ENCODE measurements at places on chromosomes 4 and X.

GRCh38 chr4:114263233-114263632, 283.8 kb upstream of the ARSJ start:
- no peak for DNase-seq

- no peak for DNase-seq
Measured at GRCh38 chr4:138967313-138967712, 48.3 kb upstream of the NOCT start.

- no peak for DNase-seq
Measured at GRCh38 chr4:41095973-41096372, 118.4 kb downstream of the APBB2 start.

GRCh38 chr4:82797405-82798111, 1.0 kb downstream of the SCD5 start:
- DNase-seq: no peak

DNA sequence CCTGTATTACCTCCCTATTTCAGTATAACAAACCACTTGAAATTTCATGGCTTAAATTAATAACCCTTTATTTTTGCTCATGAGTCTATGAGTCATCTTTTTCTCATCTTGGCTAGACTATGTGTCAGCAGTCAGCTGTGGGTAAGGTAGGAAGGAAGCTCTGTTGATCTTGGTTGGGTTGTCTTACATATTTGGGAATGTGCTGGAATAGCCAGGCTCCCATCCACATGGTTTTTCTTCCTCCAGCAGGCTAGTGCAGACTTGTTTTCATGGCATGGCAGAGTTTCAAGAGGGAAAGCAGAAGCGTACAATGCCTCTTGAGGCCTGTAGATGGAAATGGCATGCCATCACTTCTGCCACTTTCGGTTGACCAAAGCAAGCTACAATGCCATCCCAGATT, 89.7 kb downstream of the LINC00632 start:
- DNase-seq: no peak

DNA sequence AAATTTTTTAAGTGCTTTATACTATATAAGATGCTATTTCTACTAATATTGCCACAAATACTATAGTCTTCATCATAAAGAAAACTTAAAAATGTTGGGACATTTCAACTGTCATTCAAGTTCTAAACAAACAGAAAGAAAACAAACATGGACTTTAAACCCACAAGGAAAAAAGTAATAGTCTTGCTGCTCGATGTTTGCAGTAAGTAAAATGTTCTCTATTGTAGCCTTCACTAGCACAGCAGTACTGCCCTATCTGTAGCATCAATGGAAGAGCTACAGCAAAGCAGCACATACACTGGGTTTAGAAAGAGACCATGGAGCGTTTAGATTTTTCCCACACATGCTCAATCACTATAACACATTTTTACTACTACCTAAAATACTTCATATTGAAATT, 146.8 kb downstream of the KLHL13 start:
- no peak for DNase-seq

- no peak for DNase-seq
Measured at GRCh38 chr4:174138616-174139015, 144.9 kb downstream of the FBXO8 start.

- DNase-seq: no peak
Measured at GRCh38 chr4:3235030-3235345, 14.0 kb upstream of the MSANTD1 start.

DNA sequence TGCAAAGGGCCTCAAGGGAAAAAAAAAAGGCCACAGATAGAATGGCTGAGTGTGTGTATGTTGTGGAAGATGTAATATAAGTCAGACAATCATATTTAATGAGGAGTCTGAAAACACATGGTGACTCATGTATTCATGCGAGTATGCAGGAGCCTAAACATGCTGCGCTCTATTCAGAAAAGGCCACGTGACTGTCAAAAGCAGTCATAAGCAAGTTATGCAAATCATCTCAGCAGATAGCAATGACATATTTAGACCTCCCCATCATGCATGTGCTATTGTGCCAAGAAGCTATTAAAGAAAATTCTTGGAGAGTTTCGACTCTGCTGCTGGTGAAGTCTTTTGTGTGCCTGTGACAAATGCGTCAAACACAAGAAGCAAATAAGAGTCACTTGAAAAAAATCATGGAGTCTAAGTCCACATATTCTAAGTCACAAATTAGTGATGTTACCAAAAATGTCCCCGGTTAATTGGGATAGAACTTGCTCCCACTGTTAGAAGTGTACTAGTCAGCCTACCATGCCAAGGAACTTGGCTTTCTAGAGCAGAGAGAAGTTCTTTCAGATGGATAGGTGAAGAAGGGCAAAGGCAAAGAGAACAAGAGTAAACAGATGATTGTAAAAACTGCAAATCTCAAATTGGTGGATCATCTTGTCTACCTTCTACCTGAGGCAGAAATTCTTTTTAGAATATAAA, 5.0 kb downstream of the LNX1 start:
- DNase-seq: no peak

- DNase-seq: no peak
Measured at GRCh38 chrX:72128881-72129280, 2.8 kb downstream of the RTL5 start.

DNA sequence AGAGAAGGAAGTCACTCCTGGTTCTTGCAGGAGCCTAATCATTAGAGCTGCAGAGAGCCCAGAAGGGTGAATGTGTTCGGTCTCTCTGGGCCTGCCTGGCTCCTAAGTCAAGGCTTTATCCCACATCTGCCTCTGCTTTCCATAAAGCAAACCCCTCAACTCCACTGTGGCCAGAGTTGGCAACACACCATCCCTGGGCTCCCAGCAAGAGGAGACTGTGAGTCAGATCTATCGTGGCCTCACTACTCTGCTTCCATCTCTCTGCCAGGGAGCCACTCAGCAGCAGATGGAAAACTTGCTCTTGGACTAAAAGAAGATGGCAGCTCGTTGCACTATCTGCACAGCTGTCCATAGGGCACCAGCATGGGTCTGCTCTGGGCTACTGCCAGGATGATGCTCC, 348.2 kb downstream of the FBXW7 start:
- no peak for DNase-seq

GRCh38 chrX:25166145-25166544, 150.4 kb upstream of the ARX start:
- DNase-seq: no peak

GRCh38 chrX:48938721-48939425, 18.5 kb downstream of the OTUD5 start:
- DNase-seq: no peak

DNA sequence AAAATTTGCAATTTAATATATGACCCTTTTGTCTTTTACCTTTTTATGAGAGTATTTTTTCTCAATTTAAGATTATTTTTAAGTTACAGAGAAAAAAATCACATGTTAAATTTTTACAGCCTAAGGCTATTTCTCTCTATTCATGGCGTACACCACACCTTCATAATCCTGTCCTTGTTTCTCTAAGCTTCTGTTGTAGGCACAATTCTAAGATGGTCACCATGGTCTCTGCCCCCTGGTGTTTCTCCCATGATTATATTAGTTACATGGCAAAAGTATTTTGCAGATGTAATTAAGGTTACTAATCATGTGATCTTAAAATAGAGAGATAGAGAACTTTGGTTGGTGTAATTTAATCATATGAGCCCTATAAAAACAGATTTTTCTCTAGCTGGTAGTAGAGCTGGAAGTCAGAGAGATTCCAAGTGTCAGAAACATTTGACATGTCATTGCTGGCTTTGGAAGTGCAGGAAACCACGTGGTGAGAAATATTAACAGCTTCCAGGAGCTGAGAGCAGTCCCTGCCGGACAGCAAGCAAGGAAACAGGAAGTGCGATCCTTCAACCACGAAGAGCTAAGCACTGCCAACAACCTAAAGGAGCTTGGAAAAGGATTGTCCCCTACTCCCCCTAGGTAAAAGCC, 89.8 kb downstream of the EIF4E start:
- no peak for DNase-seq

DNA sequence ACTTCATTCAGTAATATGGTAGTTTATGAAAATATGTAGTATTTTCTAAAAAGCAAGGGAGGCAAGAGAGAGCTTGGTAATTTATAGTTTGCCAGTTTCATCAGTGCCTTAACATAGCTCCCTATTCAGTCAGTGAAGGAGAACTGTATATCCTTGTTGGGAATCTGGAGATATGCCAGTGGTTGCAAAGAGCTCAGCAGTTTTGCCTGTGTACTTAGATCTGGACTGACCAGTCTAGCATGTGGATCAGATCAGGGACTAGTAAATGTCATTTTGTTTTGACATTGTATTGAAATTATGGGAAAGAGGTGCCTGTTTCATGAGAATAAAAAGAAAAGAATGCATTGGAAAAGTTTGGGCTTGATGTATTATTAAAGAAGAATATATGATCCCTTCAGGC, 88.6 kb downstream of the ZIC3 start:
- no peak for DNase-seq

DNA sequence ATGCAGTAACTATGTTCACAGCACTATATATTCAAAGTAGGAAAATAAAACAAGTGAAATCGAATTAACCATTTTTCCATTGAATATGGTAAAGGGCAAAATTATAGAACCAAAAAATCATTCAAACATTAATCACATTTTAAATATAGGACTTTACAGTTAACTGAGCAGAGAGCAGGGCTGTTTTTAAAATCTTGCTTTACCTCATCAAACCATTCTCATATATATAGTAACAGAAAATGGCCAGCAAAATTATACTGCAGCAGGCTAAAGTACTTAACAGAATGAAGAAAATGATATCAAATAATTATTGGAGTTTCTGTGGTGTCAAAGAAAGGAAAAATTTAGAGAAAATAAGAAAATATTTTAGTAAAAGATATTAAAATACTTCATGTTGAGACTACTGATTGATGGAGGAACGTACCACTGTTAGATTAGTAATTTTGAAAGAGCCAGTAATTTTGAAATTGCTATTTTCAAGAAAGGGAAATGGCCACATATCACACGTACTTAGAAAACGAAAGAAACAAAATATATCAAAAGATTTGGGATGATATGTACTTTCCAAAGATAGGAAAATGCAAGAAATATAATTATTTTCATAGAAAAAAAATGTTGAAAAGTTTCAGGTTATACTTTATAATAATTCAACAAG, 813.7 kb downstream of the DMD start:
- DNase-seq: no peak

- DNase-seq: no peak
Measured at GRCh38 chr4:53378171-53378482, 686 bp downstream of the FIP1L1 start.

- no peak for DNase-seq
Measured at GRCh38 chrX:8845060-8845459, 43.9 kb upstream of the FAM9A start.

DNA sequence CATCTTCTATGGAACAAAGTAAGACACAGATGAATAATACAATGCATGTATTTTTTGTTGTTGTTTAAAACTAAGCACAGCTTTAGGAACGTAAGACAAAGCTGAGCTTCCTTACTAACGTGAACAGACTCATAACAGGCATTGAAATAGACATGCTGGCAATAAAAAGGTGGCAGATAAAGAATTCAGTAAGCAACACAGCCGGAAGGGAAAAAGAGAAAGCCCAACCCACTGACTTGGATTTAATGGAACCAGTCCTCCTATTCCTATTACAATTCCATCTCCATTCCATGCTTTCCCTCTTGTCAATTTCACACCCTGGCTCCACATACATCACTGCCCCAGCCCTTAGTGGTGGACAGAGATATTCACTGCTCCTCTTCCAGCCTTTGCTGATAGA, 182.1 kb downstream of the NSUN7 start:
- no peak for DNase-seq

DNA sequence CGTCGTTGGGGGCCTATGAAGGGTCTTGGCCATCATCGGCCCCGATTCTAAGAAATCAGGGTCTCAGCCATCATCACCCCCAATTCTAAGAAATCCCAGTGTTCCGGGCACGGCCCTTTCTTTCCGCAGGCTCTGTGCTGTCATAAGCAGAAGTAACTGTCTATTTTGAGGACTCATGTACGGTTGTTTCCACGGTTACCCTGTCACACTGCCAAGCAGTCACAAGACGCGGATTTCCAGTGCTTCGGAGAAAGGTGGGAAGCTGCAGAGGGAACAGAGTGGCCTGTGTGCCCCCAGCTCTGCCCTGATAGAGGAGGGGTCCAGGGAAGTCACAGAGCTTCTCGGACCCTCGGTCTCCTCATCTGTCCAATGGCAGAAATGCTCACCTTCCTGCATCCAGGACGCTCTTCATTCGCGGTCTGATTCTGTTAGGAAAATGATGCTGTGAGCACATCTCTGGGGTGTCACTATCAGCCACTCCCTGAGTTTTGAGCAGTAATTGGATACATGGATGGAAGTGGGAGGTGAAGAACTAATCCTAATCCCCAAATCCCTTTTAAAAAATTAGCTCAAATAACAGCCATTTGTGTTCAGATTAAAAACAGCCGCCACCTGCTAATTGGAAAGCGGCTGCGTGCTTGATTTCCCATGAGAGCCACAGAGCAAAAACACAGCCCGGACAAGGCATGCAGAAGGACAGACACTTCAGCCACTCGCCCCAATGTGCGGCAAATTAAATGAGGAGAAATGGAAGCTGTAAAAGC, 73.1 kb downstream of the WFS1 start:
- DNase-seq: no peak

GRCh38 chr4:23504083-23504482, 385.8 kb downstream of the PPARGC1A start:
- DNase-seq: no peak

DNA sequence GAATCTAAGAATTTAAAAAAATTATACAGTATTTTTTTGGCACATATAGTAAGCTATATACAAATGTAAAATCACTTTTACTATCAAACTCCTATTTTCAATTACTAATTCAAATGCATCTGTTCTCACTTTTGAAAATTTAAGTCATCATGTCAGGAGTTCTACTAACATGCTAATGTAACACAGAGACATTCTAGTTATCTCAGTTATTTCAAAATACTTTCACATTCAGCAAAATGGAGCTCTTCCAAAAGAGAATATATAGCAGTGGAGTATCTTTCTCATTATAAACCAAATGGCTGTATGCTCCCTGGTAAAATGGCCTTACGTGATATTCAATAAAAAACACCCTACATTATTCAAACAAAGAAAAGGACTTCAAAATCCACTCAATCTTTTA, 42.3 kb downstream of the RFC1 start:
- DNase-seq: no peak

DNA sequence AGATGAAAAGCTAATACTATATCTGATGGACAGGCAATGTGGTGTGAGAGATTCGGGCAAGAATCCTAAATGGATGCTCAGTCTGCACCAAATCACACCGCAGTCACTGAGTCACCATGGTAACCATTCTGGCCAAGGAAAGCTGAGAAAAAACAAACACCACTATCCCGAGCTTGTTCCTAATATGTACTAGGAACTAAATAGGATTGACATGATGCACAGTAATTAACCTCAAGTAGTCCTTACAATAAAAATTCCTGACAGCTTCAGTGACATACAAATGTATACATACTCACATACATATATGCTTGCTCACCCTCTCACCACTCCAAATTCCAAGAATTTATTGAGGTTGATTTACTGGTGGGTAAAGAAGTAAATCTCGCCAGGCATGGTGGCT, 1.1 kb upstream of the RAB40A start:
- no peak for DNase-seq

All from stimulated activated CD8-positive, alpha-beta memory T cell treated with anti-CD3 and anti-CD28 coated beads, Interleukin-4, amount 100 ng/mL, for 1 hour (primary cell).